ENCODE measurements at places on chromosomes 7 and 10. TPM values are rescaled to one million over a fixed set of nuclear protein-coding genes. Genes with fewer than 3 reads are reported as not detected.

GRCh38 chr10:20855398-20856038 lies 41.6 kb downstream of the NEBL start:
- DNase-seq = no peak

DNA sequence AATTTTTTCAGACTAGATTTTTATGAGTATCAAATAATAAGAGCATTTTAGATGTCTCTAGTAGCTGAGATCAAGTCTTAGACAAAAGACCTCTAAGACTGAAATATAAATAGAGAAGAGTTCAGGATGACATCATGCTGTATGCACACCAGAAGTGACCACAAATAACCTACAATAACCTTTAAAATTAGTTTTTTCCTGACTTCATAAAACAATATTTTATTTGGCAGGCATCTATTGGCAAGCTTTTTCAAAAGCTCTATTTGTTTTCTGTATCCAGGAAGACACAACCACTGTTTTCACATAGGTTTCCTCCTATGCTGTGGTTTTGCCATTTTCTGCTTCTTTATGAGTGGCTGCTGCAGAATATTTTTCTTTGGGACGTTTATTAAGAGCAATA lies 359.1 kb downstream of the CRPPA start:
- no peak for DNase-seq

- DNase-seq = no peak
These were observed 188.3 kb downstream of the CDC14C start for GRCh38 chr7:49112647-49113046.

- DNase-seq = no peak
These were observed 117.0 kb downstream of the TWIST1 start for GRCh38 chr7:19000410-19000809.

DNA sequence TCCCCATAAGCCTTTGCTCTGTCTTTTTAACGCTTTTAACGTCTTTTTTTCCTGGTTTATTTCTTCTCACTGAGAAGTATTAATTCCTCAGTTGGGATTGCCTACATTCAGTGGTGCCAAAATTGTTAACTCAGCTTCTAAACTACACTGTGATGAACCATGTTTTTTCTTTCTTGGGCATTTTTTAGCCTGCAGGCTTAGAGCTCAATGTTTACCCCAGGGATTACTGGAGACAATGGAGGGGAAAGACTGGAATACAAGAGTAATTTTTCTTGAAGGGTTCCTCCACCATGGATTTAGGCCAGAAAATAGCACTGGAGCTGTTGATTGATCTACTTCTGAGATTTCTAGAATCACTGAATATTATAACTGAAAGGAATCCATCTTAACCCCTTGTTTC lies 19.8 kb downstream of the STAMBPL1 start:
- DNase-seq = no peak

GRCh38 chr7:143002898-143003297 lies 24.0 kb downstream of the OR9A2 start:
- DNase-seq = peak; percentile 0

DNA sequence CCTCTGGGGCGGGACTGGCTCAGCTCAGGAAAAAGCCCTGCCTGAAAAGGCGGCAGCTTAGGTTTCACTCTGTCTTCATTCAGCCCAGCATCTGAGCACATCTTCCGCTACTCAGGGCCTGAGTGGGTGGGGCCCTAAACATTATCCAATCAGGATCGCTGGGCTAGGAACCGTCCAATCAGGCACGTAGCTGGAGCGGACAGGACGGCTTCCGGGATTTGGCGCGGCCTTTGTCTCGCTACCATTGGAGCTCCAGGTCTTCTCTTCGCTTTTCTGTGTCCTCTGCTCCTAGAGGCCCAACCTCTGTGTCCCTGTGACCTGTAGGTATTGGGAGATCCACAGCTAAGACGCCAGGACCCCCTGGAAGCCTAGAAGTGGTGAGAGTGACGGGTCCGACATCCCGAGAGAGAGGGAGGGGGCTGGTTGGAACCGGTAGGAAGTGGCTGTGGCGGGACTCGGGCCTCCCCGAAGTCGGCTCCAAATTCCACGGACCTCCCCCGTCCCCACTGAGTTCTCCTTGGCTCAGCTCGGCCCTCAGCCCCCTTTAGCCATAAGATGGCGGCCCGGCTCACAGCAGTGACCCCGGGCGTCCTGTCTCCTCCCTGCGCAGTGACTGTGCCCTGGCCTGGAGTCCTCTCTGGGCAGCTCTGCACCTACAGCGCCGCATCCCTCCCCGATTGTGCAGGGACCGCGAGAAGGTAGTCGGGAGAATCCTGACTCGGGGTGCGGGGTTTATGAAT lies 99.1 kb downstream of the ZNF680 start:
- DNase-seq = peak; percentile 26

- DNase-seq = peak; percentile 47
These were observed 827.7 kb downstream of the TNS3 start for GRCh38 chr7:46754140-46754720.

Gene ASZ1
- total RNA-seq = not detected

Gene PLEKHS1
- not detected for total RNA-seq

GRCh38 chr10:133264461-133264860 lies 12.2 kb downstream of the ADAM8 start:
- no peak for DNase-seq

Gene PLXDC2
- total RNA-seq = 5.1 TPM

- DNase-seq = no peak
These were observed 1.2 kb downstream of the JAZF1 start for GRCh38 chr7:28179120-28180030.

Gene CDHR1
- total RNA-seq = 1.8 TPM

- no peak for DNase-seq
These were observed 523.5 kb downstream of the PARD3 start for GRCh38 chr10:34291466-34292193.

- no peak for DNase-seq
These were observed 1122.2 kb upstream of the CELF2 start for GRCh38 chr10:9895453-9895852.

GRCh38 chr10:59517341-59517899 lies 155.1 kb upstream of the FAM13C start:
- no peak for DNase-seq

GRCh38 chr10:99421233-99421739 lies 9.1 kb downstream of the GOT1 start:
- DNase-seq = no peak

DNA sequence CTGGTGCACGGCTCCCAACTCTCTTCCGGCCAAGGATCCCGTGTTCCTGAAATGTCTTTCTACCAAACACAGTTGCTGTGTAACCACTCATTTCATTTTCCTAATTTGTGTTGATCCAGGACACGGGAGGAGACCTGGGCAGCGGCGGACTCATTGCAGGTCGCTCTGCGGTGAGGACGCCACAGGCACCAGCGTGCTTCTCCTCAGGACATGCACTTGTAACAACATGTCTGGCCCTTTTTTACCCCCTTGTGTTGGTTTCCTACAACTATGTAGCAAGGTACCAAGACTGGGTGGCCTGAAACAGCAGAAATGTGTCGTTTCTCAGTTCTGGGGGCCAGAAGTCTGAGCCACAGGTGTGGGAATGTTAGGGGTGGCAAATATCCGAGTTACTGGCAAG lies 18.2 kb downstream of the CALML5 start:
- no peak for DNase-seq

Gene CRPPA
- 0.35 TPM for total RNA-seq

Gene FEZF1
- total RNA-seq = not detected

Gene HABP2
- not detected for total RNA-seq

- DNase-seq = peak; percentile 65
These were observed 147.3 kb downstream of the ZMYND11 start for GRCh38 chr10:282294-283139.

Gene UBN2
- total RNA-seq = 4.5 TPM

DNA sequence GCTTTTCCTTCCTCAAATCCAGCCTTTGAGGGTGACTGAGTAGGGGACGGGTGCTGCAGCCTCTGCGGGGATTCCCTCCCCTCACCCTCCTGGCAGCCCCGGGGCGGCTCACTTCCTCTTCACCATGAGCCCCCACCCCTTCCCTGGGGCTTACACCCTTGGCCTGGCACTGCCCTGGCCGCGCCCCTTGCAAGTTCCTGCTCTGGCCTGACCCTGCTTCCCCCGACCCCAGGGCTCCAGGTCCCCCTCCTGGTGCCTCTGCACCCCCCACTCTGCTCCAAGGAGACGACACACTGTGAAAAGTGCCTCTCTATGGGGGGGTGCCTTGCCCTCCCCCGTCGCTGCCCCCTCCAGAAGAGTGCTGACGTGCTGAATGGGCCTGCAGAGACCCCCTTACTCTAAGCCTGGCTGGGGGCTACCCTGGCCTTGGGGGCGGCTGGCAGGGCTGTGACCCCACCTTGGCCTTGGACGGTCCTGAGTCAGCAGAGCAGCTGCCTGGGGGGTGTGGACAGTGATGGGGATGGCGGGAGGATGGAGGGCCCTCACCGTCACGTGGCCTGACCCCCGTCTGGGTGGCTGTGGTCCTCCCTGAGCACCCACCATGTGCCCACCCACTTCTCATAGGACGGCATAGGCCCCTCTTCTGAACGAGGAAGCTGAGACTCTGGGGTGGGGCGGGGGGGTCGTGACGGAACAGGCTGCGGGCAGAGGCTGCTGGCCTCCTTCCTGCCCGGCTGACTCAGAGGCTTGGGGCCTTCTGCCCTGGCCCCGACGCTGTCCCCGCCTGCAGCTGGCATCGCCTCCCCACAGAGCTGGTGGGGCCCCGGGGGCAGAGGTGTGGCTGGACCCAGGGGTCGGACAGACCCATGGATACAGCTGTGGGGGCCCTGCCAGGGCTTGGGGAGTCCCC lies 9.8 kb downstream of the LFNG start:
- no peak for DNase-seq

Gene BRAT1
- total RNA-seq = 26.6 TPM

DNA sequence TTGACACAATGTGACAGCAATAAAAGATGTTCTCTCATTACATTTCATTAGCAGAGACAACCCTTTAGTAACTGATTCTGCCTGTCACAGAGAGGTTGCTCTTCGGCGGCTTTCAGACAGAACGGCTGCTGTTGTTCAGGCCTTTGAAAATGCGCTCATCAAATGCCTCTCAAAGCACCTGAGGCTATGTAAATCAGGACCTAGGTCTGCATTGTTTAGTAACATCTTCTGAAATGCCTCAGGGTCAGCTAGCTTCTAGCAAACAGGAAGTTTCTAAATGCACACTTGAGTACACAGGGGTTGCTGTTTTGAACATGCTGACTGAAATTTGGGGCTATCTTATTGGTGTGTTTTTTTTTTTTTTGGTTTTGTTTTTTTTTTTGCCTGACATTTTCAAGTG lies 143.3 kb upstream of the DKK1 start:
- no peak for DNase-seq

DNA sequence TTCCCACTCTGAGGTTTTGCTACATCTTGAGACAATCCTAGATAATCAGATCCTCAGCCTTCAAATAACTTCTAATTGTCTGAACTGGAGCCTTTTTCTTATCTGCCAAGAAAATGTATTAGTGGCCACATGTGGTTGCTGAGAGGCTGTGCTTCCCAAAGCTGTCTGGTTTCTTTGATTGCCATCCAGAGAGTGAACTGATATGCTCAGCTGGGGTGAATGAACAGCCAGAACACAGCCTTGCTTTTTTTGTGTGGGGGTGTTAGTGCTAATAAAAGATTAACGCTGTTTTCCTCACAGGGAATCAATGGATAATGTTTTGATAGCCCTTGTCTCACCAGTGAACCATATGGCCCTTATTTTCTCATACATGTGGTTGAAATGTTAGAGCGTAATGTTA lies 66.9 kb downstream of the BBS9 start:
- DNase-seq = no peak

Gene LEP
- total RNA-seq = not detected

DNA sequence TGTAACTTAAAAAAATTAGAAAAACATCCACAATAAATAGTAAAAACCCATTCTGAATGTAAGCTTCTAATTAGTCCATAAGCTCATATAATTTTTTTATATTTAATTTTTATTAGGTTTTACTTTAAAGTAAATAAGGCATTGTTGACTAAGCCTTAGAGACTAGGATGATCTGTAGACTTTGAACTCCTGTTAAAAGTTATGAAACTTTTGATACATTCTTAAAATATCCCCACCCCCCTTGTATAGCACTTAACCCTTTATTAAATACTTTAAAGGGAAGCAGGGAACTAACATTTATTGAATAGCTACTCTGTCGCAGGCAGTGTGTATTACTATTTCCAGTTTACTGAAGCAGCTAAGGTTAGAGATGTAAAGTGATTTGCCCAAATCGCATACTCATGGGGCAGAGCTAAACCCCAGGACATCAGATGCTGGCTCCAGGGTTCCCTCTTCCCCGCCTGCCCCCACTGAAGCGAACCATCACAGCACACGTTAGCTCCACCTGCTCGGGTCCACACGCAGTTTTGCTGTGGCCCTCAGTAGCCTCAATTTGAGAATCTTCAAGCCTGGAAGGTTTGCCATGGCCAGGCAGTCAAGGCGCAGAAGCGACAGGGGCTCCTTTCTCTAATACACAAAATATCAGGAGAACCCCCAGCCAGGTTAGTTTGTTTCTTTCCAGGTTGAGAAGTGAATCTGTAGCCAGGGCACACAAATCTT lies 762 bp downstream of the PON1 start:
- DNase-seq = no peak

DNA sequence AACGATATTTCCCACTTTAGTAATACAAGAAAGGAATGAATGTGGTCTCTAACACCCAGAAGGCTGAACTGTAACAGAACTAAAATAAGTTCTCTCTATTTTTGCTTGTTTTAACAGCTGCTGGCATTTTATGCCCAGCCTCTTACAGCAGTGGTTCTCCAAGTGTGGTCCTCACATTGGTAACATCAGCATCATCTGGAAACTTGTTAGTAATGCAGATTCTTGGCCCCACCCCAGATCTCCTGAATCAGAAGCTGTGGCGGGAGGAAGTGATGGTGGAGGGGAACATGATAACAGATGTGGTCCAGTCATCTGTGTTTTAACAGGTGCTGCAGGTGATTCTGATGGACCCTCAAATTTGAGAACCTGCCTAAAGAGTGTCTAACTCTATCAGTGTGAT lies 170.1 kb downstream of the TMEM26 start:
- DNase-seq = no peak

Gene TMEM209
- total RNA-seq = 24.2 TPM

GRCh38 chr7:120949998-120950538 lies 509 bp upstream of the ING3 start:
- no peak for DNase-seq

DNA sequence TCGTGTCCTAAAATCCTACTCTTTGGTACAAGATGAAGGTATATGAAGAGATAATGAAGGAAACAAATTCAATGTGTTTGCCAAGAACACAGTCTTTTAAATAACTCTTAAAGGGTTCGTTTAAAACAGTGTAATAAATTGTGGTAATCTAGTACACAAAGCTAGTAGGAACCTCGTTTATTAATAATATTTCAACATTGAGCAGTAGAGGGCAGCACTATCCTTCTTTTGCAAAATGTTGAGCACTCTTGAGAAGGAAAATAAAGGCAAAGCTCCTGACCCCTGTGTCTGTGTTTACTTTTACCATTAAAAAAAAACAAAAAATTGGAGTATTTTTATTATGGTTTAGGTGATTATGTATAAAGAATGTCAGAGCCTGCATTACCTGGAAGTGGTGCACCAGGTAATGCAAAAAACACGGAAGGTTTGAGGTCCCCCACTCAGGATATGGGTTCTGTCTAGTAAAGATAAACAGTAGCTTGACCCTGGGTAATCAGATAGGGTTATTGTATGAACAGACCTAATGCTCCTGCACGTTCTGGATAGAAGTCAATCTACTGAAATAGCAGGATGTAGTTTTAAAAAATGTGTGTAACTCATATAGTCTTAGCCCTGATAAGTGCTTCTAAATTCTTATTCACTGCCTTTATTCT lies 5.7 kb upstream of the GOT1 start:
- peak; percentile 35 for DNase-seq

GRCh38 chr10:29372920-29373319 lies 84.0 kb downstream of the LYZL1 start:
- DNase-seq = no peak

Measured in foreskin keratinocyte (primary cell).